Suppressor macrophage (primary cell): ENCODE measurements at places on chromosomes 16 and 17.

DNA sequence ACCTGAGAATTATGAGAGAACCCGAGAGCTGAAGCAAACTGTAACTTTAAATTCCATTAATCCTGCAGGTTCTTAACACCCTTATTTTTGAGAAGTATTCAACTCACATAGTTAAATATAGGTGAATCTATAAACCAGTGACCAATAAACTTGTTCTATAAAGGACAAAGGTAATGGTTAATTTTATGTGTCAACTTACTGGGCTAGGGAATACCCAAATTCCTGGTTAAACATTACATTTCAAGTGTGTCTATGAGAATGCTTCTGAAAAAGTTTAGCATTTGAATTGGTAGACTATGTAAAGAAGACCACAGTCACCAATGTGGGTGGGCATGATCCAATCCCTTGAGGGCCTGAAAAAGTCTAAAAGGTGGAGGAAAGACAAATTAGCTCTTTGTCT lies 99.1 kb downstream of the KCNJ2 start:
- DNase-seq: no peak

GRCh38 chr16:10324210-10324609 lies 61.7 kb upstream of the ATF7IP2 start:
- no peak for DNase-seq

DNA sequence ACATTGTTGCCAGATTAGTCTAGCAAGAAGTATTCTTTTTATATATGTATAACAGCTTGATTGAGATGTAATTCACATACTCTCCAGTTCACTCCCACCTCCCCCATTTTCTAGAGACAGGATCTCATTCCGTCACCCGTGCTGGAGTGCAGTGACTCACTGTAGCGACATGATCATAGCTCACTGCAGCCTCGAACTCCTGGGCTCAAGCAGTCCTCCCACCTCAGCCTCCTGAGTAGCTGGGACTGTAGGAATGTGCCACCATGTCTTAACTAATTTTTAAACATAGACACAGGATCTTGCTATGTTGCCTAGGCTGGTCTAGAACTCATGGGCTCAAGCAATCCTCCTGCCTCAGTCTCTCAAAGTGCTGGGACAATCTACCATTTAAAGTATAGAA lies 3.3 kb upstream of the RSAD1 start:
- DNase-seq: no peak

- DNase-seq: no peak
These were observed 3.5 kb downstream of the ELMO3 start for GRCh38 chr16:67202426-67202825.

DNA sequence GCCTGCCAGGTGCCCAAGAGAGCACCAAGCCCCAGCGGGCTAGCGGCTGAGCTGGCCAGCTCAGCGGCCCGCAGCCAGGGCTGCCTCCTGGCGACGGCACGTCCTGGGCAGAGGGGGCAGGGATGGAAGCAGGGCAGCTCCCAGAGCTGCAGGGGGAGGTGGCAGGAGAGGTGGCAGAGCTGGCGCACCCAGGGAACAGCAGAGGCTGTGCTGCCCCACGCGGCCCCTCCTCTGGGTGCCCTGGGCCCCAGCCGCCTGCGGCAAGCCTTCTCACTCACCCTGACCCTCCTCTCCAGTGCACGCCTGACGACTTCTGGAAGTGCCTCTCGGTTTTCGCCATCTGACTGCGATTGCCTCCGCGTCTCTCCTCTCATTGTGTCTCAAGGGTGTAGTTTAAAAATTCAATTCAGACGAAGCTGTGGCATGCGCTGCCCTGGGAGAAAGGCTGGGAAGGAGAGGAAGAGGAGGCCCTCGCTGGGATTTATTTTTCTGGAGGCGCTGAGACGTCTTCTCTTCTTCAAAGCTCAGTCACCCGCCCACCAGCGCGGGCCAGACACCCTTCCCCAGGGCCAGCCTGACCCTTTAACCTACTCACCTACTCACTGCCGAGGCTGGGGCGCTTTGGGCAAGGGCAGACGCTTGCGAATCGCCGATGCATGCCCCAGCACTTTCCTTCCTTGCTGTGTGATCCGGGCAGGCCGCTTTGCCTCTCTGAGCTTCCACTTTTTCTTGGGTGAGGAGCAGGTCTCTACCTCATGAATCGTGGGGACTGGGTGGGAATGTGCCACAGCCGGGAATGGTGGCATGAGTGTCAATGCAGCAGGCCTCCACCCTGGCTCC lies 24.9 kb downstream of the GSE1 start:
- DNase-seq: no peak

- DNase-seq: no peak
These were observed 52.2 kb downstream of the FBXL20 start for GRCh38 chr17:39349246-39349645.

DNA sequence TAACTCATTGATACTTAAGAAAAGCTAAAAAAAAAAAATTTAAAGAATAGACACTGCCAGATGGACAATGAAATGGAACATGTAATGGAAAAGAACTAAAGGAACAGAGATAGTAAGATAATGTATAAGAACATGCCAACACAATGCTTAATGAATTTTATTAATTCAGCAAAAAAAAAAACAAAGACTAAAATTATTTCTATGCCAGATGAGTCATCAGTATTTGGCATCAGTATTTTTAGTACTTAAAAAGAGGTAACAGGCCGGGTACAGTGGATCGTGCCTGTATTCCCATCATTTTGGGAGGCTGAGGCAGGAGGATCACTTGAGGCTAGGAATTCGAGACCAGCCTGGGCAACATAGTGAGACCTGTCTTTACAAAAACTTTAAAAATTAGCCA lies 168.5 kb downstream of the CYB561 start:
- DNase-seq: no peak

DNA sequence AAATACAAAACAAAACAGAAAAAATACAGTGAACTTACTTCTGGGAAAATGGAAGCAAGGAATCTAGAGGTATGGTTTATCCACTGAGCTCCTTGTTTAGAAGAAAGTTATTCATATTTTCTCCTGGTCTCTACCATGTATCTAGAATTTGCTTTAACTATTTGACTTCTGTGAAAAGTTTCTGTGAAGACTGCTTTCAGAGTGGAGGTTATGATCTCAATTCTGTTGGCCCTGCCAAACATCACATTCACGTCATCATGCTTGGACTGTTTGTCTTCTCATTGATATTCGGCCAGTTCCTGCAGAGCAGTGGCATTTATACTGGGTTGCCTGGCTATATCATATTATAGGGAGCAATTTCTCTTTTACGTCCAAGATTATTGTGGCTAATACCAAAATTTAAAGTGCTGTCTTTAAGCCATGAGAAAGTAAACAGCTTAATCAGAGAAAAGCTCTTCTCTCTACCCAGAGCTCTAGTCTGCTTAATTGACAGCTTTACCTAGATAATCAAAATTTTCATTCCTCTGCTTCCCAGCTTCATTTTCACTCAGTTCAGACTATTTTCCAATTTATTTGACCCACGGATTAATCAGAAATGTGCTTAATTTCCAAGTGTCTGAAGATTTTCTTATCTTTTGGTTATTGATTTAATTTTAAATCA lies at the start of gene ABCA8:
ABCA8 (minus strand) TSS at position 212 of the 661 bp plus-strand sequence. CDS start 13,358 bp downstream, outside the sequence.
- DNase-seq: no peak

DNA sequence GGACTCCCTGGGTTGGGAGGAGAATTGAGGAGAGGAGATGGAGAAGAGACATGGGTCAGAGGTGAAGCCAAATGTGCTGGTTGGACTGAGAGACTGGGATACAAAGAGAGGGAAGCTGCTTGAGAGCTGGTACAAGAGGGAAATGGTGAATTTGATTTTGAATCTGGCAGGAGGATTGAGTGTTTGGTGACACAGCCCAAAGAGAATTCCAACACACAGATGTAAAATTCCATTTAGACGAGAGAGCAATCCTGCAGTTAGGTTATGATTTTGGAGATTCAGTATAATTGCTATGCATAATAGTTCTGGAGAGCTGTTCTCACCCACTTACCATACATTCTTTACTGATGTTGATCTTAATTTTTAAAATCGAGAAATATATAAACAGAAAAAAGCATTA lies 57.7 kb downstream of the HSD17B2 start:
- DNase-seq: no peak
